ENCODE measurements at places on chromosomes 2 and 18.

GRCh38 chr2:36820942-36821605, 124.6 kb downstream of the VIT start:
- no peak for DNase-seq

DNA sequence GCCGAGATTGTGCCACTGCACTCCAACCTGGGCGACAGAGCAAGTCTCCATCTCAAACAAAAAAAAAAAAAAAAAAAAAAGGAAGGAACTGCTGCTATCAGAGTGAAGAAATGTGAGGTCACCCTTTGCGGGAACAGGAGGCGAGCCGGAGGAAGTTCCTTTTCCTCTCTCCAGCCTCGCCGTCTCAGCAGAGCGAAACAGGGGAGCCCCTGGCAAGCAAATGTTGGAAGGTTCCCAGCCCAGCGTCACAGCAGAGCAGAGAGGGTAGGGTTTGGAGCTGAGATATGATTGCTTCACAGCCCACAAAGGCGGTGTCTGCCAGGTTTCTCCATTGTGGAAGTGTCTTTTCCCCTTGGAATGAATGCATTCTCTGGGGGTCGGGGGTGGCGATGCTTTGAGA, 28.5 kb downstream of the SLC20A1 start:
- peak; percentile 99 for DNase-seq

DNA sequence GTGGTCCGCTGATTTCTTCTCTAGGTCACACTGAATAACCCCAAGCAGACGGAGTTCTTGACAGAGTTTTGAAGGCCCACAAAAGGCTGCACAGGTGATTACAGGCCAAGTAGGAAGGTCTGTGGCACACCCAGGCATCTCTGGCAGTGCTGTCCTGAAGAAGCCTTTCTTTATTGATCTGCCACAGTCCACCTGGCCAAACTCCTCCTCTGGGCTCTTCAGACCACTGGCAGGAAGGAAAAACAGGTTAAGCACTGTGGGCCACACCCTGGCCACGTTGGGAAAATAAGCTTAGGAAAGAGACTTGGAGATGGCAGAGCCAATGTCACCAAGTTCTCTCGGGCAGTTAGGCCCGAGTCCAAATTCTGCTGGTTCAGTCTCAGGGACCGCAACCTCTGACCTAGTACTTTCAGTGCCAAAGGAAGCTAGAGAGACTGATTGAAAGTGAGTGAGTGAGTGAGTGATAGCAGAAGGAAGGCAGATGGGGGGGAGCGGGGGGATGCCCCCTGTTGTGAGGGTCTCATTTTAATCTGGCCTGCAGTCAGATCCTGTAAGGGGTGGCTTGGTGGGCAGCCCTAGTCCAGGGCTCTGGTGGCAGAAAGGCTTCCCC, 102.9 kb downstream of the TGFA start:
- no peak for DNase-seq

DNA sequence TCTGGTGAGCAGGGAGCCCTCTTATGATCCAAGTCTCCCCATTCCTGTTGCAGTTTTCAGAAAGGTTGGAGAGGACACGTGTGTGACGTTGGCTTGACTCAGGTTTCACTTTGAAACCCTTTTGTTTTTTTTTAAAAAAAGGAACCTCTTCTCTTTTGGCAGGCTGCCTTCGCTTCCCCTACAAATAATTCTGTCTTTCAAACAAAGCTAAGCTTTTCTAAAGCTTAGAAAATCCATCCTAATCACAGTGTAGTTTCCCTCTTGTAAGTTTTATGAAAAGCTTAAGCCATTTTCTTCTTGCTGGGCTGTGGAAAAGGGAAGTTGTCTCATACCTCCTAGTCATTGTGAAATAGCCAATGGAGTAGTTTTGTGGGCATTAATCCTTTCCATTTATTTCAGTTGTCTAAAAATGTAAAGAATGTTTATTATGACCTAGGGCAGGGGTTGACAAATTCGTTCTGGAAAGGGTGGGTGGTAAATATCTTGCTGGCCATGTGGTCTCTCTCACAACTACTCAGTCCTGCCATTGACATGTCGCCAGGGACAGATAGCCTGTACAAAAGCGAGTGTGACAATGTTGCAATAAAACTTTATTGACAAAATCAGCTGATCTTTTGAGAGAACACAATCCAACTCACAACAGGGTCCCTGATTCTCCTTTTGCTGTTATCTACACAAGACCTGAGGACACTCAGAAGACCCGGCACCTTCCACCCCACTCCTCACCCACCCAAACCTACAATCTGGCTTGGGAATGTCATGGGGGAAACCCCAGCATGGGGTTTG, 878.8 kb downstream of the RNF144A start:
- peak; percentile 45 for DNase-seq

DNA sequence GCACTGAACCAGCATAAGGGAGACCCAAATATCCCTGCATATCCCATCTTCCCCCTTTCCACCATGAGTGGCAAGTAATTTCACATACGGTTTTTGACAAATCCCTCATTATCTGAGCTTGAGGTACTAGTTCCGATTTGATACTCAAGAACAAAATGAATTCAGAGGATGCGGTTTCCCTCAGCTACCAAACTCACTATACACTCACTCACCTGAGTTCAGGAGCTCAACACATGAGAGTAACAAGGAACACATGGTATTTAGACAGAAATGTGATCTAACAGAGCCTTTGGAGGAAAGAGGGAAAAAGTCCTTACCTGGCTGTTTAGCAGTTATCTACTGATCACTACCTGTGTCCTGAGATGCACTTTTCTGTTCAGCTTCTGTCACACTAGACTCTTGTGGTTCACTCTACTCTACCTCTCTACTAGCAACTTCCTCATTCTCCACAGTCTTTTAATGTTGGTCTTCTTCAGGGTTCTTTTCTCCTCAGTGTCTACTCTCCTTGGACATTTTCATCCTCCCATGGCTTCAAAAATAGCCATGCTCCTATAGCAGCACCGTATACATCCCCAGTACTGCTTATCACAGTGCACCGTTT, 25.1 kb downstream of the ASXL2 start:
- peak; percentile 36 for DNase-seq

Measured in HL-60 (cell line).